ENCODE measurements at places on chromosomes 2 and 18. TPM values are rescaled to one million over a fixed set of nuclear protein-coding genes. Genes with fewer than 3 reads are reported as not detected.

DPP4 gene
- 13.4 TPM for total RNA-seq

HS6ST1 gene
- total RNA-seq = 22.7 TPM

USP14 gene
- total RNA-seq = 26.0 TPM

G6PC2 gene
- not detected for total RNA-seq

STPG4 gene
- 0.22 TPM for total RNA-seq

CRYGC gene
- not detected for total RNA-seq

PRKAG3 gene
- total RNA-seq = 19.3 TPM

RAX gene
- total RNA-seq = not detected

ANKRD30BL gene
- 0.22 TPM for total RNA-seq

IRS1 gene
- 9.2 TPM for total RNA-seq

CXCR1 gene
- total RNA-seq = not detected

DSG4 gene
- total RNA-seq = not detected

MTA3 gene
- total RNA-seq = 22.5 TPM

CELF4 gene
- total RNA-seq = 0.18 TPM

PROKR1 gene
- total RNA-seq = 1.2 TPM

SERPINB3 gene
- total RNA-seq = not detected

CCDC178 gene
- 0.58 TPM for total RNA-seq

RFTN2 gene
- total RNA-seq = 24.9 TPM

GRB14 gene
- total RNA-seq = 2.9 TPM

HAT1 gene
- total RNA-seq = 28.3 TPM

NT5C1B gene
- total RNA-seq = not detected

ALPG gene
- total RNA-seq = not detected

PDE1A gene
- total RNA-seq = 12.9 TPM

EN1 gene
- 3.7 TPM for total RNA-seq

SP110 gene
- total RNA-seq = 10.9 TPM

KLHL41 gene
- 2,102 TPM for total RNA-seq

FOXI3 gene
- not detected for total RNA-seq

CCL20 gene
- total RNA-seq = 0.27 TPM

SLC38A11 gene
- total RNA-seq = 0.35 TPM

CFAP210 gene
- total RNA-seq = not detected

ZAP70 gene
- 3.2 TPM for total RNA-seq

INHA gene
- 0.27 TPM for total RNA-seq

ME2 gene
- total RNA-seq = 24.2 TPM

TWIST2 gene
- total RNA-seq = 13.6 TPM

TMEM163 gene
- total RNA-seq = 0.66 TPM

UGT1A8 gene
- total RNA-seq = not detected

RTP5 gene
- total RNA-seq = not detected

LYG2 gene
- not detected for total RNA-seq

NEU2 gene
- total RNA-seq = not detected

REG3G gene
- total RNA-seq = not detected

COL3A1 gene
- 7,706 TPM for total RNA-seq

MSH2 gene
- 28.9 TPM for total RNA-seq

LCT gene
- not detected for total RNA-seq

GALNT13 gene
- total RNA-seq = 0.31 TPM

USP37 gene
- total RNA-seq = 11.0 TPM

LCLAT1 gene
- total RNA-seq = 9.9 TPM

GNAL gene
- total RNA-seq = 1.7 TPM

MTX2 gene
- total RNA-seq = 36.8 TPM

All from muscle of leg (tissue), 16 donors.